ENCODE measurements at places on chromosomes 3 and 15.

GRCh38 chr3:149941946-149942345, 28.7 kb downstream of the PFN2 start:
- no peak for DNase-seq

- no peak for DNase-seq
These were observed 28.8 kb upstream of the TRIM59 start for GRCh38 chr3:160478338-160478737.

GRCh38 chr3:30658328-30659052, 52.1 kb downstream of the TGFBR2 start:
- DNase-seq, result no peak

DNA sequence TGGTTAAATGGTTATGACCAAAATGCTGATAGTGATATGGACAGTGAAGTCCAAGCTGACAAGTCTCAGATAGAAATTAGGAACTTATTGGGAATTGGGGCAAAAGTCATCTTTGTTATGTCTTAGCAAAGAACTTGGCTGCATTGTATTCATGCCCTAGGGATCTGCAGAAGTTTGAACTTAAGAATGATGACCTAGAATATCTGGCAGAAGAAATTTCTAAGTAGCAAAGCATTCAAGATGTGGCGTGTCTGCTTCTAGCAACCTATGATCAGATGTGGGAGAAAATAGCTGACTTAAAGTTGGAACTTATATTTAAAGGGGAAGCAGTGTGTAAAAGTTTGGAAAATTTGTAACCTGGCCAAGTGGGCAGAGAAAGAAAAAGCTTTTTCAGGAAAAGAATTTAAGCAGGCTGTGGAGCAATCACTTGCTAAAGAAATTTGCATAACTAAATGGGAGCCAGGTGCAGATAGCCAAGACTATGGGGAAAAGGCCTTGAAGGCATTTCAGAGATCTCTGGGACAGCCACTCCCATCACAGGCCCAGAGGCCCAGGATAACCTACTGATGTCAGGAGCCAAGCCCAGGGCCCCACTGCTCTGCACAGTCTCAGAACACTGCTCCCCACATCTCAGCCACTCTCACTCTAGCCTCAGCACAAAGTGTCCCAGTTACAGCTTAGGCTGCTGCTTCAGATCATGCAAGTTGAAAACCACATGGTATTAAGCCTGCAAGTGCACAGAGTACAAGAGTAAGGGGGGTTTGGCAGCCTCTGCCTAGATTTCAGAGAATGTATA, 147.8 kb upstream of the TGFBR2 start:
- DNase-seq, result no peak

- no peak for DNase-seq
These were observed 1151.8 kb upstream of the ALCAM start for GRCh38 chr3:104214937-104215336.

DNA sequence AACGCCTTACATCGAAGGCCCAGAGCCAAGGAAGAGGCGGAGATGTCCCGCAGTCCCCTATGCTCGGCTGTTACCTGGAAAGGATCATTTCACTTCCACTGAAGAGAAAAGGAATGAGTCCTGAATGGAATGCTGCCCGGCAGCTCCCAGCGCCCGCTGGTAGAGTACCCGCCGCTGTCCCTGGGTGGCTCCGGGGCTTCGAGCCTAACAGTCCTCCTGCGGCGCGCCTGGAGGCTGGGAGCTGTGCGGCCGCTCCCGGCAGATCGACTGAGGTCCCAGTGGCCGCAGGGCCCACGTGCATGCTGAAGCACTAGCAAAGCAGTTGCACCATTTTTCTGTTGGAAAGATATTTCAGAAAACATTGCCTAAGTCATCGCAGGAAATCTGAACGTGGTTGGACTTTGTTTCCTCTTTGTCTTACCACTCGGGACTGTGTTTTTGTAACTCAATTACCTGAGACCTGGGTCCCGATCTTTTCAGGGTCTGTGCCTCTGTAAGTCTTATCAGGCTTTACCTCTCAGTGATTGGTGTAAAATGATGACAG, 984 bp downstream of the RNU6-1 start:
- DNase-seq, result peak; percentile 44

GRCh38 chr15:89363770-89364169, 29.1 kb upstream of the POLG start:
- no peak for DNase-seq

DNA sequence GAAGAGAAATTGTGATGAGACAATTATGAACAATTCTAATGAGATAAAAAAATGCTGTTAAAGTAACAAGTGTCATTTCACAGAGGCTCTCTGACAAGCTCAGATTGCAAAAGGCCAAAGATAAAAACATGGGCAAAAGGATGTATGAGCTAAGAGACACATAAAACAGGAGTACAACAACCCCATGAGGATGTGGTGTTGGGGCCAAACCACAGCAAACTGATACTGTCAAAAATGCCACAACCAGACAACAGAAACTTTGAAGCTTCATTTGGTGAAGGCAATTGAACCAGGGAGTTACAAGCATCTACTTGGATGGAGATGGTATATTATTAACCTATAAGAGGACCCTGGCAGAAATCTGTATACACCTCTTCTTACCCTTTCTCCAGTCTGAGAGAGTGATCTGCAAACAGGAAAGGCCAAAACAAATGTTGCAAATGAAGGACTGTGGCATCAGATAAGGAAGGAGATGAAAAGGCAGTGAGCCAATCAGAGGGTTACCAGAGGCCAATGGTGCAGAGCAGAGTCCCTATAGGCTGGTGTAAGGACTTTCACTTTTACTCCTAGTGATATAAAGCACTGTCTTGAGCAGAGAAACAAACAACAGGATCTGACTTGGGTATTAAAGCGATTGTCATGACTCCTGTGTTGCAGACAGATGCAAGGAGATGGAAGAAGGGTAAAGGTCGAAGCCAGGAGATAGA, 659.0 kb downstream of the NTRK3 start:
- no peak for DNase-seq

GRCh38 chr3:65548848-65549625, 489.7 kb downstream of the MAGI1 start:
- DNase-seq, result no peak

GRCh38 chr3:100891033-100891432, 102.2 kb downstream of the ABI3BP start:
- no peak for DNase-seq

GRCh38 chr15:89836267-89837133, 21.8 kb upstream of the ANPEP start:
- no peak for DNase-seq

DNA sequence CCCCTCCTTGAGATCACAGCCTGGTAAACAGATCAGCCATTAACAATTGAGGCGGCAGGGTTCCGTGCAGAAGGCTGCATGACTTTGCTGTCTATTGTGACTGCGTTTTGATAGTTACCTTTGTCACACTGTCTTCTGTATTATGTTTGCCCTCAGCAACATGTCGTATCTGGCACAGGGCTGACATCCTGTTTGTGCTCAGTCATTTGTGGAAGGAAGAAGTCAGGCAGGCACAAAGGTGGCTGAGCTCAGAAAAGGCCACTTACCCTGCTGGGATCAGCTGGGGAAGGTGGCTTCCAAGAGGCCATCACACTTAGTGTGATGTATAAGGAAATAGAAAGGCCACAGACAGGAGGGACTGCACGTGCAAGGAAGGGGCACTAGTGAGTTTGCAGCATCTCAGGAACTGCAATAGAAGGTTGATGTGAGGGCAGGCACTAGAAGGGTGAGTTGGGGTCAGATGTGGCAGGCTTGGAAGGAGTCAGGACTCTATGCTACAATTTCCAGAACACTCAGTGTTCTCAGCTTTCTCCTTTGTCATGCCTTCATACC, 13.4 kb downstream of the PML start:
- DNase-seq, result no peak

GRCh38 chr3:11794927-11795326, 51.8 kb downstream of the TAMM41 start:
- DNase-seq, result no peak

DNA sequence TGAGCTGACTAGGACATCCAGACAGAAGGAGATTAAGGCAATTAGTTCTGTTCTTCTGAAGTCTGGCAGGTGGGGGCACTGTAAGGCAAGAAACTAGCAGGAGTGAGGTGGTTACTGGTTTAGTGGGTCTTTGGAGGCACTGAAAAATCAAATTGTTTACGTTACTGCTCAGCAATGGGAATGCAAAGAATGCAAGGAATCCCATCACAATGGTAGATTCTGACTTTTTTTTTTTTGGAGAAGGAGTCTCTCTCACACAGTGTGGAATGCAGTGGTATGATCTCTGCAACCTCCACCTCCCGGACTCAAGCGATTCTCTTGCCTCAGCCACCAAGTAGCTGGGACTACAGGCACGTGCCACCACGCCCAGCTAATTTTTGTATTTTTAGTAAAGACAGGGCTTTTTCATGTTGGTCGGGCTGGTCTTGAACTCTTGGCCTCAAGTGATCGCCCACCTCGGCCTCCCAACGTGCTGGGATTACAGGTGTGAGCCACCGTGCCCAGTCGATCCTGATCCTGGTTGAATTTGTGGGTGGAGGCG, 16.4 kb downstream of the FAM107A start:
- DNase-seq, result no peak

GRCh38 chr15:95624100-95624499, 706.4 kb upstream of the NR2F2 start:
- no peak for DNase-seq

- DNase-seq, result no peak
These were observed 42.1 kb downstream of the CORO2B start for GRCh38 chr15:68620721-68621527.

GRCh38 chr3:131540821-131541220, 38.0 kb upstream of the MRPL3 start:
- no peak for DNase-seq

DNA sequence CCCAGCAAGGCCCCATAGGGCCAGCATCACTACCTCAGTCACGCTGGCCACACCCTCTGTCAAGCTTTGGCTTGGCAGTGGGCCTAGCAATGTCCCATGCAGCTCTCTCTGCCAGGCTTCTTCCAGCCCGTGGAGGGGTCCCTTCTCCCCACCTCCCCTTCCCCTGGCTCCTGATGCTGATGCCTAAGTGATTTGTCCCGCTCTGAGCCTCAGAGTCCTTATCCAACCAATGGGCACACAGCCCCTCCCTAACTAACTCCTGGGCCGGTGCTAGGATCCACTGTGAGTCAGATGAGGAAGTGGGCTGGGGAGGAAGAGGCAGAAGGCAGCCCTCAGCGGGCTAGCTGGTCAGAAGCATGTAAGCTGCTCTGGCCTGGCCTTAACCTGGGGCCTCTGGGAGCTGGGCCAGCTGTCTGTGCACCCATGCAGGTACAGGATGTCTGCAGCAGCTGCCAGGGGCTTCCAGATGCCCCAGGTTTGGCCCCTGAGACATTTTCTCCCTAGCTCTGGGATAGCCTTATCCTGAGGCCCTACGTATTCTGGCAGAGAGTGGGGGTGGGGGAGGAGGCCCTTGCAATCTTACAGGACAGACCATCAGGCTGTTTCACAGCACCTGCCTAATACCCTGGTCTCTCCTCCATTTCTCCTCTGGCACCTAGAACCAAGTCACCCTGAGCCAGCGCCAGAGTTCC, 740 bp upstream of the ZBTB47 start:
- no peak for DNase-seq

- no peak for DNase-seq
These were observed 165.2 kb upstream of the LMCD1 start for GRCh38 chr3:8336456-8336855.

DNA sequence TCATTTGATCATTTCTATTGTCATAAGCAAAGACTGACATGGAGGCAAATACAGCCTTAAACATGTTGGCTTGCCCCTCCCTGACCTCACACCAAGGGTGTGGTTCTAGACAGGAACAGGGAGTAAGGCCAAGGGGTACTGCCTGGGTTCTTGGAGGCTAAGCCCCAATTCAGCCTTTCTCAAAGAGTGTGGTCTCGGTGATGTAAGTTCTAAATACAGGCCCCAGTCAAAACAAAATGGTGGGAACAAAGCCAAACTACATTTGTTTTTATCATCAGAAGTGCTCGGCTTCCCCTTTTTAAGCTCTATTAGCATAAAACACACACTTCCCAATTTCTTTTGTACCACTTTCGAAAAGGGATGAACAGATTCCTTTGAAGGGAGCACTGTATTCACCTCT, 129.5 kb downstream of the ATP8B4 start:
- no peak for DNase-seq

DNA sequence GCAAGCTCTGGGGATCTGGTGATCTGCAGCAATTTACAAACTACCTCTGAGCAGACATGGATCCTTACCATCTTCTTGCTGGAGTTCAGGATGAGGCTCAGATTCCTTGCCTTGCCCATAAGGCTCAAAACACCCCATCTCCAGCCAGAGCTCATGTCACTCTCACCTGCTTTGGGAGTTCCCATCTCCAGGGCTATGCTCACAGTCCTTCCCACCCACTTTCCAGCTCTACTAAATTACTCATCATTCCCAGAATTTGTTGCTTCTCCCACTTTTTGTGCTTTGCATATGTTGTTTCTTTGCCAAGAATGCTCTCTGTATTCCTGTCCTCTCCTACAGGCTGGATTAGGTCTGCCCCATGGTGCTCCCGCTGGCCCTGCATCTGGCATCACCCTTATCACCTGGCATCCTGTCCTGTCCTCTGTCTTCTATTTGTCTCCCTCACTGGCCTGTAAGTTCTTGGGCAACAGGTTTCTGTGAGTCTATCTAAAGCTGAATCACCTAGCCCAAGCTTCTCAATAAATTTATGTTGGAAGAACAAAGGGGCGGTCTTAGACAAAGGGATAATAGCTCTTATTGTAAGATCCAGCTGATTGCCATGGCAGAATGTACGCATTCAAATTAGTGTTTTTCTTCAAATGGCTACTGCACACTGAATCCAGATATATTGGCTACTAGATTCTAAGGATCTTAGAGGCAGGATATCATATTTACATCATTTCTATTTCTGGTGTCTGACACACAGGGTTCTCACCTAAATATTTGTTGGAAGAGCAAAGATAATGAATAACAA, 179.2 kb downstream of the CLSTN2 start:
- DNase-seq, result no peak

DNA sequence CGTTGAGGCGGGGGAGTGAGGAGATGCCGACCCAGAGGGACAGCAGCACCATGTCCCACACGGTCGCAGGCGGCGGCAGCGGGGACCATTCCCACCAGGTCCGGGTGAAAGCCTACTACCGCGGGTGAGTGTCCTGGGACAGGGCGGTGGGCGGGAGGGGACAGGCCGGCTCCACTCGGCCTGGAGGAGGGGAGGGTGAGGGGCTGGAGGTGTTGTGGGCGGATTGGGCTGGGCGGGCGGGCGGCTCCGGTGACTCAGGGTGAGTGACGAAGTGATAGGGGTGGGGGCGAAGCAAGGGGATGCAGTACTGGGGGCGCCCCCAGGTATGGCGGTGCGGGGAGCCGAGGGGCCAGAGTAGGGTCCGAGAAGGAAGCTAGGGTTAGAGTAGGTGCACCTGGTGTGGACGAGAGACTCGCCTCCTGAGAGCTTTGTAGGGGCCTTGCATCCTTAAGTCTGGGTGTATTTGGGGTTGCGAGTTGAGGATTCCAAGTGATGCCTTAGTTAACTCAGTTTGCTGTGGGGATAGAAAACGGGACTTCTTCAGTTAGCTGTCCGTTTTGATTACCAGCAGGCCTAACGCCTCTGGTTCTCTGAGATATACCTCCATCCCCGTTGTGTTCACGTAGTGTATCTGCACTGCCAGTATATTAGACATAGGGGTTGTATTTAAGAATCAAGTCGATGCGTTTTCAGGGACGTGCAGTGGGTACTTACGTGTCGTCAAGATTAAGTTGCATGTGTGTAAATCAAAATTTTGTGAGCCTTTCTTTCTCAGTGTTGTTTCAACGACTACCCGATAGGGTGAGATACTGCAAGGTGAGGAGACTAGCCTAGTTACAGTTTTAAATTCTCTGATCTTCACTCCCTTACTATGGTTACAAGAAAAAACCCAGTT, 670 bp downstream of the PRKCI start:
- DNase-seq, result peak; percentile 56

- DNase-seq, result no peak
These were observed 146.1 kb downstream of the LRTM1 start for GRCh38 chr3:54781728-54782127.

Measured in NCI-H510A (cell line).